Activated CD8-positive, alpha-beta T cell treated with anti-CD3 and anti-CD28 coated beads for 36 hours (primary cell): ENCODE measurements at places on chromosomes 11 and 22. TPM values are rescaled to one million over a fixed set of nuclear protein-coding genes. Genes with fewer than 3 reads are reported as not detected.

- DNase-seq: no peak
Measured at GRCh38 chr22:27127911-27128310, 470.5 kb downstream of the MIAT start.

DNA sequence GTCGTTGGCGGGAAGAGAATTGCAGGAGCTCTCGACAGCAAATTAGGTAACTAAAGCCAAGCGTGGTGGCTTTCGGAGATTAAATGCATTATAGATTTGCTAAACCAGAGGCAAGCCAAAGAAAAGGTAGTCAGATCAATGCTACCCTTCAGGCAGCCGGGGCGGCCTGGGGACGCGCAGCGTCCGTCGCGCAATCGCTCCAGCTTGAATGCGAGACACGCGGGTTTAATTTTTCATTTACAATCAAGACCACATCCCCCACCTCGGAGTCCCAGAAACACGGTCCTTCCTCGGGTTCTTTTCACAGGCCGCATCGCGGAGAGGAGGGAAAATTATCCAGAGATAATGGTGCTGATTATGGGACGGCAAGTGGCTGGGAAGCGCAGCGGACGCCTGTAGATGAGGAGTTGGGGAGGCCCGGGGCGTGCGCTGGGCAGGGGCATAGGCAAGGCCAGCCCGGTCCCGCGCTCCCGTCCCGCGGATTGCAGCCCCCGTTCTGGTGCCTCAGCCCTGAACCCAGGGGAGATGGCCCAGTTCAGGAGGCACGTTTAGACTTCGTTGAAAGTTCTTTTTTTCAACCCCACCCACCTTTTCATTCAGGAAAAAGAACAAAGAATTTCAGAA is 350.4 kb downstream of the CADM1 start:
- no peak for DNase-seq

Gene PAAF1
- total RNA-seq: 32.5 TPM

Gene TSPAN32
- 3.1 TPM for total RNA-seq
